ENCODE measurements at places on chromosomes 13 and 19.

- no peak for DNase-seq
Measured at GRCh38 chr13:20582026-20582425, 15.1 kb downstream of the IFT88 start.

- no peak for DNase-seq
Measured at GRCh38 chr13:41148419-41149283, 16.0 kb upstream of the KBTBD6 start.

- DNase-seq, result no peak
Measured at GRCh38 chr19:24074720-24075454, 12.1 kb upstream of the ZNF254 start.

DNA sequence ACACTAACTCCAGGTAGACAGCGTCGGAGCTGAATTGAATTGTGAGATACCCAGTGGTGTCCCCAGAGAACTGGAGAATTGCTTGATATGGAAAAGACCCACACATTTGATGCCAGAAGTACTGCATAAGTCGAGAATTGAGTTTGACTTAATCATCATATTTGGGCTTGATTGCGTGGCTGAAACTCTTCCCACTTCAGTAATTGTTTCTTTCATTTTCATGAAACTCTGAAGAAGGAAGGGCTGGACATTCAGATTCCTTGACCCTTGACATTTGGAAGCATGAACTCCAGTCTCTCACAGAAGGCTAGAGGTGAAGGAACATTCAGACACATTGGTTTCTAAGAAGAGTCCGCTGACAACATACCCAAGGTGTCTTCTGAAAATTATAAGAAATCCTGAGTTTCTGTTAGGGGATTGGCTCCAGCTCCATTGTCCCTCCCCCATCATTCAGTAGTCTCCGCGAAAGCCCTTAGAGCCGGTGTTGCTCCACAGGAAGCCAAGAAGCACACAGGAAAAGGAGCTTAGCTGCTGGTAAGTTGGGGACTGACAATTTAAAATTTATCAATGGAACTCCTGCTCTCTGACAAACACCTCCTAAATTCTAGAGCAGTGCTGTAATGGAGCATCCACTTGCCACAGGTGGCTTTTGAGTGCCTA, at the start of gene FPR2:
TSS of gene FPR2 (plus strand) at position 484 of the 660 bp plus-strand sequence. CDS start 7,479 bp downstream, outside the sequence.
- no peak for DNase-seq

- no peak for DNase-seq
Measured at GRCh38 chr19:22052644-22053013, 345 bp downstream of the ZNF257 start.

DNA sequence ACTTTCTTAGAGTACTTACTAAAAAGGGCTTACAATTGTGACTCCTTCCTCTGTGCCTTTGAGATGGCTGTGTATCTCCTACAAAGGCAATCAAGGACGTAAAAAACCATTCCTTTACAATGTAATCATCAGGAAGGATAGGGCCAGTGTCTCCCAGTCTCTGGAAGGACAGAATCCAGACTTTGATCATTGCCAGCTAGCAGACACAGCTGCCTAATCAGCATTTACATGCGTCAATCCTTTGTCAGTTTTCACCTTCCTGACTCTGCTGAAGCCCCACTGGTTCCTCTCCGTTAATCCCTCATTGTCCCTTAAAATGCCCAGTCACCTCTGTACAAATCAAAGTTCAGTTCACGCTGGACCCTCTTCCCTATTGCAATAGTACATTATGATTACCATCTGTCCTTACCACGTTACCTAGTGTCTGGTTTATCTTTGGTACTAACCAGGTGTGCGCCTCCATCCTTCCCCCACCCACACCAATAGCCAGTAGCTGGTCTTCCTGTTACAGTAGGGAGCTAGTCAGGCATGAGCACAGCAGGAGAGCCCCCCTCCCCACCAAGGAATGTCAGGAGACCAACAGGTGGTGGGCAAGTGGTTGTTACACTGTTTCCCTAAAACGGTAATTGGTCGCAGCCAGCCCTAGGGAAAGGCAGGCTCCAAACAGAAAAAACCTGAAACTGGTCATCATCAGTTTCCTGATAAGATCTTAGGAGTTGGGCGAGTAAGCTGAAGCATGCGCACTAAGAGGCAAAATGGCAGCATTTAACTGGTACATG, 49.7 kb downstream of the TGDS start:
- no peak for DNase-seq

- peak; percentile 25 for DNase-seq
Measured at GRCh38 chr19:873084-873483, 13.6 kb downstream of the CFD start.

- peak; percentile 76 for DNase-seq
Measured at GRCh38 chr19:1248786-1249297, 459 bp downstream of the MIDN start.

GRCh38 chr13:53010374-53011105, 18.1 kb upstream of the OLFM4 start:
- DNase-seq, result no peak

DNA sequence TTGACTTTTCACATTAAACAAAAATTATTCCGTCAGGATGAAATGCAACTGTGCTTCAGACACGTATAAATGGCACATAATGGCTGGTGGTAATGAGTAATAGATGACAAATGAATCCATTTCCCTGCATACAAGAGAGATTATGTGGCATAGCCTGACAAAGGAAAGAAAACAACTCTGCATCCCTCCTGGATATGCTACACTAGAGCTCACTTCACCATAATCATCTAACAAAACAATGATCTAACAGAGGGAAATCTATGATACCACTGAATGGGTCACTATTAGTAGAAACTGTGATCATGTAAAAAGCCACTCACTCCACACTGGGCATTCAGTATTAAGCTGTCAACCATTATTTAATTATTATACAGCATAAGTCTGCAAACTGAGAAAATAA, 1498.4 kb downstream of the EFNB2 start:
- DNase-seq, result no peak

GRCh38 chr13:28147495-28147894, 9.2 kb downstream of the PAN3 start:
- no peak for DNase-seq

GRCh38 chr13:42876887-42877545, 95.6 kb downstream of the FAM216B start:
- DNase-seq, result no peak

GRCh38 chr19:51163257-51163656, 21.2 kb downstream of the SIGLEC7 start:
- no peak for DNase-seq

DNA sequence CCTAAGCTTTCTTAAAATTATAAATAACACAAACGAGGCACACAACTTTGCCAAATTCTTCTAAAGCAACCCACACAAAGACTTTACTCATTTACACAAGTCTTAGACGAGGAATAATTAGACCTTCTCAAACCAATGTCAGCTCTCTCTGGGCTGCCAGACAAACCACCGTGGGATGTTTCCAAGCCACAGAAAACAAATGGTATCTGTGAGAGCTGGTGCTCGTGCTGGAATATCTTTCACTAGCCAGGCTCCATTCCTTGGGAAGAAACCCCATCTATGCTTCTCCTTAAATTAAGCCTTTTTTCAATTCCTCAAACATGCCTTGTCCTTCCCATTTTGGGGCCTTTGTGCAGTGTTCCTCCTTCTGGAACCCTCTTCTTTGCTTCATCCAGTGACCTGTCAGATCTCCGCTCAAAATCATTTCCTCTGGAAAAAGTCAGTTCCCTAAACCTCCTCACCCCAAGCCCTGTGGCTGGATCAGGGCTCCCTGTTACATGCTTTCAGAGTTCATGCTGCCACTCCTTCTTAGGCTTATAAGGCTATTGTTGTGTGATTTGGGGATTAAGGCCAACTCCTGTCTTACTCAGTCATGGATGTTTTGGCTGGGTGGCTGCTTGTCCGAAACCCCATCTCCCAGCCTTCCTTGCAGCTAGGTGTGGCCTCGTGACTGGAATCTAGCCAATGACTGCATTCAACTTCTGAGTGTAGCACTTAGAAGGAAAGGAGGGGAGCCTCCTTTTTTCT, 64.2 kb upstream of the GTF2F2 start:
- peak; percentile 11 for DNase-seq

DNA sequence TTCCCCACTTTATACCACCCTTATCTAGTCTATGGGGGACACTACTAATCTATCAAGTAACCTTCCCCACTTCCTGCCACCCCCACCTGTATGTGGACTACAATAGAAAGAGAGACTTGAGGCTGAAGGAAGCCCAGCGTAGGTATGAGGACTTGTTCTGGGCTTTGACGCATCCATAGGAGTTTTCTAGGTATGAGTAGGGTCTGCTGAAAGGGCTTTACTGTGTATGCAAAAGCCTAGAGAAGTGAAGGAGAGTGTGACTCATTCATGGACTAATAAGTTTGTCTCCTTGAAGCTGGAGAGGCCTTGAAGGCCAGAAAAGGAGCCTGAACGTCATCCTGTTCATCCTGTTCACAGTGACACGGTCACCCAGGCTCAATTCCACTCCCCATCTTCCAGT, 21.8 kb downstream of the TINCR start:
- no peak for DNase-seq

GRCh38 chr13:46712524-46712923, 84.4 kb downstream of the ESD start:
- DNase-seq, result no peak

DNA sequence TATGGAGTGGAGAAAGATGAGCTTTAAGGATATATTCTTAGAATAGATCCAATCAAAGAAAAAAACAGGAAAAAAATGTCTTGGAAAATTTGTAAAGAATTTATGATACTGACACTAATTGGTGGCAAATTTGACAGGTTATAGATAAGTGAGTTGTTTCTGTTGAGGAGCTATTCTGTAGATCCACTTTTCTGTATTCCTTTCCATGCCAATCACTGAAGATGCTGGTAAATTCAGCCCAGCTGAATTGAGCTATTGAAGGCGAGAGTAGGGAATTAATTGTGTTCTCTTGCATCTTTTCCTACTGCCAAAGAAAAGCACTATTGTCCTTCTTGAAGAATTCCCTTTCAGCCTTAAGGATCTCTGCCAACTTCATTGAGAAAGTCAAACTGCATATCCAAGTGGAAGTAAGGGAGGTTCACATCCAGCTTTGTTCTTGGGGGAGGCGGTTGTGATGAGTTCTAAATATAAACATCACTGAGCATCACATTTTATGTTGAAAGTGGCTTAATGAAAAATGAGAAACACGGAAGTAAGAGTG, 113.1 kb downstream of the PCDH9 start:
- DNase-seq, result no peak

GRCh38 chr13:95902741-95903140, 150.5 kb downstream of the UGGT2 start:
- no peak for DNase-seq

GRCh38 chr13:20701461-20701860, 2.0 kb upstream of the IL17D start:
- DNase-seq, result no peak

- DNase-seq, result no peak
Measured at GRCh38 chr13:44389060-44389666, 15.5 kb downstream of the SERP2 start.

DNA sequence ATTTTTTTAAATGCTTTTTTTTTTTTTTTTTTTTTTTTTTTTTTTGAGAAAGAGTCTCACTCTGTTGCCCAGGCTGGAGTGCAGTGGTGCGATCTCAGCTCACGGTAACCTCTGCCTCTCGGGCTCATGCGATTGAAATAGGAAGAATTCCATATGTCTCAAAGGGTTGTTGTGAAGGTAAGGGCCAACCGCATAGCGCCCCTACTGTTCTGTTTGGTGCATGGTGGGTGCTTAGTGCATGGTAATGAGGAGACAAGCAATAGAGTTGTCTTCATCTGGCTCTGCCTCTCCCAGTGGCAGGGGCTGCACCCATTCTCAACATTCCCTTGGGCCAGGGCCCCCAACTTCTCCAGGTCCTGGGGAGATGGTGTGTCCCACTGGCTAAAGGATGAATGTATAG, 68.7 kb downstream of the RASL11A start:
- peak; percentile 12 for DNase-seq

DNA sequence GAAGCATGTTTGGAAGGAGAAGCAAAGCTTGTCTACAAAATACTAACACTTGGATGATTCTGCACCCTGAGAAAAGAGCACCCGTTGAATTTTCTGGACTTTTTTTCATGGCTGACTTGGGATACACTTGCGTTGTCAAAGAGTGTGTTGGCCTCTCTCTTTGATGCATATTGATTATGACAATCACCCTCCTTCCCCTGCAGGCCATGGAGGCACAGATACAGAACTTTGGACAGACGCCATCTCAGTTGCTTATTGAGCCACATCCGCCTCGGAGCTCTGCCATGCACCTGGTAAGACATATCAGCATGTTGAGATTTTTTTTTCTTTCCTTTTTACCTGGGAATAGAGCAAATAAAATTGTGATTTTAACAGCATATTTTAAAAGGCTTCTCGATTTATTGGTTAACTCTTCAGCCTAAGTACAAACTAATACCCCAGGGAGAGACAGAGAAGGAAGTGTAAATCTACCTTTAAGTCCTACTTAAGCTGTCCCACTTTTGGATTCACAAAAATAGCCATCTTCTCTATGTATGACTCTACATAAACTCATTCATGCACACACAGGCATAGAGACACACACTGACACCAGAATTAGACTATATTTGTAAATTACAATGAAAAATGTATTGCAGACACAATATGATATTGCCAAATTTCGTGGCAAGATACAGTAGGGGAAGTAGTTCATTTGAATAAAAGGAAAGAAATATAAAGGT, 169.7 kb upstream of the MAB21L1 start:
- DNase-seq, result no peak

DNA sequence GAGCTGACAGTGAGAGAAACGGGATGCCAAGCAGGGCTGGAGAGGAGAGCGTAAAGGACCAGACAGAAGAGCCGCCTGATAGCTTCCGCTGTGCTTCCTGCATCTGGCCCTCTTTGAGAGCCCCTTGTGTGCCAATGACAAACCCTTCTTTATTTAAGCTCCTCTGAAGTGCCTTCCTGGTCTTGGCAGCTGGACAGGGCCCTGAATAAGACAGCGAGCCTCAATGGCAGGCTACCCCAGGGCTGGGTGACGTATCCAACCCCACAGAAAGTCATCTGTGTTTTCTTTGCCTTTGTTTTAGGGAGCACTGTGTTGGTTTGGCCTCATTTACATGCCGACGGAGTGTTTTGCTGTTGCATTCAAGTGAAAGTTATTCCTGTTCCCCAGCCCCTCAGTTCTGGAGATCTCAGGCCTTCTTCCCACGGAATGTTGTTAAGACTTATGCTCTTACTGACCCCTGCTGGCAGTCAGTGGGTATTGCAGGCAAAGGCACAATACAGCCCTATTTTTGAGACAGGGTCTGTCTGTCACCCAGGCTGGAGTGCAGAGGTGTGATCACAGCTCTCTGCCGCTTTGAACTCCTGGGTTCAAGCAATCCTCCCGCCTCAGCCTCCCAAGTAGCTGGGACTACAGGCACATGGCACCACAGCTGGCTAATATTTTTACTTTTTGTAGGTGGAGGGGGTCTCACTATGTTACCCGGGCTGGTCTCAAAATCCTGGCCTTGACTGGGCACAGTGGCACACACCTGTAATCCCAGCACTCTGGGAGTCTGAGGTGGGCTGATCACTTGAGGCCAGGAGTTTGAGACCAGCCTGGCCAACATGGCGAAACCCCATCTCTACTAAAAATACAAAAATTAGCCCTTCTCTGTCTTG, 16.8 kb downstream of the CCL25 start:
- DNase-seq, result peak; percentile 9

GRCh38 chr19:53849237-53849676, 18.4 kb upstream of the MYADM start:
- DNase-seq, result no peak

GRCh38 chr19:13150931-13151604, 857 bp downstream of the IER2 start:
- DNase-seq, result no peak

GRCh38 chr13:68168448-68168847, 938.3 kb upstream of the PCDH9 start:
- DNase-seq, result no peak

GRCh38 chr19:37975596-37976515, 68.8 kb downstream of the SIPA1L3 start:
- DNase-seq, result no peak

- peak; percentile 70 for DNase-seq
Measured at GRCh38 chr19:4186087-4186993, 3.9 kb downstream of the ANKRD24 start.

GRCh38 chr13:40470660-40471059, 195.8 kb downstream of the FOXO1 start:
- no peak for DNase-seq

All from ACHN (cell line).